Vagina (tissue), 2 donors: ENCODE measurements at places on chromosomes 6 and 20.

- H3K27ac ChIP-seq = no peak overlapping the region
- no peaks in the 10 kb centered on the region for H3K27me3 ChIP-seq
- peak overlapping the region; percentile 17 for H3K4me3 ChIP-seq
- peak; percentile 86 for DNase-seq
- H3K4me1 ChIP-seq = peaks cover 9% of the 10 kb centered on the region
Measured at GRCh38 chr20:51156041-51156982, 133.4 kb upstream of the KCNG1 start.

DNA sequence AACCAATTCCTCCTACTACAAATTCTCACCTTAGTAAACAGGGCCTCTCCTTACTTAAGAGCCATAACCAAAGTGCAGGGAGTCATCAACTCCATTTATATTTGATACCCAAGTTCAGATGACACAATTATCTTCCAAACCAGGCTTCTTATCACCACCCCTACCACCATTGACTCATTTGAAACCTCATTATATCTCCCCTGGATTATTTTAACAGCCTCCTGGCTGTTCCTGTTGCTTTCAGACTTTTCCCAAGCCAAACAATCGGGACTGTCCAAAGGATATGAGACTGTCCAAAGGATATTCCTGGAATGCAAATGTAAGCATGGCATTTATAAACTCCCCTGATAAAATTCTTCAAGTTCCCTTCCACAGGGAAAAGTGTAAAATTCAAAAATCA lies 394.3 kb downstream of the MAFB start:
- no peak overlapping the region for H3K4me3 ChIP-seq
- no peak for DNase-seq
- peaks cover 11% of the 10 kb centered on the region for H3K4me1 ChIP-seq

GRCh38 chr6:86744048-86744447 lies 193.3 kb upstream of the HTR1E start:
- DNase-seq = no peak
- H3K36me3 ChIP-seq = no peaks in the 10 kb centered on the region
- H3K4me3 ChIP-seq = no peak overlapping the region
- no peaks in the 10 kb centered on the region for H3K27me3 ChIP-seq

DNA sequence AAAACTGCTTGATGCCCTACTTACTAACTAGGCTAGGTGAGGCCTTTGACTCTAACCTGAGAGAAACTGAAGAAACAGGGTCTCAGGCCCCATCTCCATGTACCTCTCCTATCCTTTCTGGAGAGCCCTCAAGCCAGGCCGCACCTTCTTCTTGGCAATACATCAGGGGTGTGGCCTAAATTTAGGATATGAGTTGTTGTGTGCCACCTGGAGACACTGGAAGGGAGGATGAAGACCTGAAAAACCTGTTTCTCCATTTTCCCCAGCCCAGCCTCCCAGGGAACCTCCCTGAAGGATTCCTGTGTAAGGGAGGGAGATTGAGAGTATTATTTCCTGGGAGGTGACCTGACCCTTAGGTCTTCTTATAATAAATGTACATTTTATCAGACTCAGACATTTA lies 3.1 kb downstream of the LY6G6D start:
- no peaks in the 10 kb centered on the region for H3K27me3 ChIP-seq
- H3K27ac ChIP-seq = peak overlapping the region; percentile 71
- H3K4me1 ChIP-seq = peaks cover 14% of the 10 kb centered on the region
- no peak overlapping the region for H3K4me3 ChIP-seq
- no peaks in the 10 kb centered on the region for H3K36me3 ChIP-seq
- no peak for DNase-seq

DNA sequence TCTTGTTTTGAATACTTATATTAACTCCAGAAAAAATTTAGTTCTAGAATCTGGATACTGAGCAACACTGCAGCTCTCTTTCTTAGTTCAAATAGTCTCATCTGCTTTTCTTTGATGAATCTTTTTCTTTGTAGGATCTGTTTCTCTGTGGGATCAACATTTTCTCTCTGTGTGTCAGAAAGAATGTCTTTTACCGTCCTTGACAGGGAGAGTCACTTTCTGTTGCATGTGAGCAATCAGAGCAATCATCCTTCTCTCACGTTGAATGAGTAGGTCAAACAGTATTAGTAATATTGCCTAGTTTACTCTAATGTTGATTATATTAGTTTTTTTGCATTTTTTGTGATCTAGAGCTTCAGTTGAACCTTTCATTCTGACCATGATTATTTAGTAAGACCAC lies 130.9 kb downstream of the TRMT11 start:
- H3K27ac ChIP-seq = no peak overlapping the region
- no peaks in the 10 kb centered on the region for H3K27me3 ChIP-seq
- no peak for DNase-seq
- H3K4me3 ChIP-seq = no peak overlapping the region
- no peaks in the 10 kb centered on the region for H3K4me1 ChIP-seq

DNA sequence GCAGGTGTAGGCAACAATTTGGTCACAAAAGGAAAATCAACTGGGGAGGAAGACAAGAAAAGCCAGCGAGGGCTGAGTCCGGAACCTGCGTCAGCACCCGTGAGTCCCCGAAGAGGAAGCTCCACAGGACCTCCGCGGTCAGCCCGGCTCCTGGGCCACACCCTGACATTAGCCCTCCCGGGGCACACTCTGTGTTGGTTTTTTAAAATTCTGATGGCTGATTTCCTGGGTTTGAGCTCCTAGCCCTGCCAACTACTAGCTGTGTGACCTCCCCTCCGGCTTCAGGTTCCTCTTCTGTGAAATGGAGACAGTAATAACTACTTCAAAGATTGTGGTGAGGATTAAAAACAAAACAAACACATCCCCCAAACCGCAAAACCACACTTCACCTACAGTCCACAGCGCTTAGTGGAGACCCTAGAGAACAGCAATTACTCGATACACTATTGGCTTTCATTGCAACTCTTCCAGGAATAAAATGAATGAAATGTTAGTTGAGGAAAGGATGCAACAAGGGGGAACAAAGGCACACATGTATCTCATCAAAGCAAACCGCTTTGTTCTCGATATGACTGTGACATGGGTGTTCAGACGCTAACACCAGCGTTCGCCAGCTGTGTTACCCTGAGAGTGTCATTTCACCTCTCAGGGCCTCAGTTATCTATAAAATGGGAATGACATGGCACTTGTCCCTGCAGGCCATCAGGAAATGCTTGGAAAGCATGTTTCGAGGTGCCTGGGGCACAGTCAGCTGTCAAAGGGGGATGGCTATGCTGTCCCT lies 985 bp downstream of the ZBP1 start:
- H3K36me3 ChIP-seq = no peaks in the 10 kb centered on the region
- DNase-seq = no peak
- H3K4me3 ChIP-seq = no peak overlapping the region
- H3K27me3 ChIP-seq = no peaks in the 10 kb centered on the region
- no peak overlapping the region for H3K27ac ChIP-seq

GRCh38 chr20:2755451-2756055 lies 44.9 kb downstream of the CPXM1 start:
- peak; percentile 77 for DNase-seq
- H3K27ac ChIP-seq = no peak overlapping the region
- H3K36me3 ChIP-seq = no peaks in the 10 kb centered on the region
- H3K4me1 ChIP-seq = peaks cover 29% of the 10 kb centered on the region

DNA sequence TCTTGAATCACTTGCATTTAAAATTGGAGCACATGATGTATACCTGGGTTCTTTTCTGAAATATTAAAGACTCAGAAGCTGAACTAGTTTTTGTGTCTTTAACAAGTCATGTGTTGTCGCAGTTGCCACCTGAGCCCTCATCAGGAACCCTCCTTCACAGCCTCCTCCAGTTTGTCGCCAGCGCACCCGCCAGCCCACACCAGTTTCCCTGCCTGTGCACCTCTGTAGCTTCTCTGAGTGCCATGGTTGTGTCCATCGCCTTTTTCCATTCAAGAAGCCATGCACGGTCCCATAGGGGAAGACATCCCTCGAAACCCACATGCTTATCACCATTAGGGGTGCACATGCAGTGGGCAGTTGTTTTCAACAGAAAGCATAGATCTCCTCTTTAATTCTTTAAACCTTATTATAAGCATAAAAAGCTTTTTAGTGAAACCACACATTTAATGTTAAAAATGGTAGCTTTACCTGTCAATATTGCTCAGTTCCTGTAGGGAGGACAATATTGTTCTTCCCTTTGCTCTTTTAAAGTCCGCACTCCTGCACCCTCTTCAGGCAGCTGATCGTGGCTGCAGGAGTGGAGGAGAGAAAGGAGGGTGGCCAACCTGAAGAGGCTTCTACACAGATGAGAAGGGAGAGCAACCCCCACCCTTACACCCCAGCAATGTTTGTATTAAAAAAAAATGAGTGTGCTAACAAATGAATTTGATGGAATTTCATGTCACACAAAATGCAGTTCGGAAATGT lies 121.9 kb downstream of the CFAP61 start:
- H3K36me3 ChIP-seq = no peaks in the 10 kb centered on the region
- no peak for DNase-seq
- H3K4me1 ChIP-seq = no peaks in the 10 kb centered on the region
- no peak overlapping the region for H3K4me3 ChIP-seq

DNA sequence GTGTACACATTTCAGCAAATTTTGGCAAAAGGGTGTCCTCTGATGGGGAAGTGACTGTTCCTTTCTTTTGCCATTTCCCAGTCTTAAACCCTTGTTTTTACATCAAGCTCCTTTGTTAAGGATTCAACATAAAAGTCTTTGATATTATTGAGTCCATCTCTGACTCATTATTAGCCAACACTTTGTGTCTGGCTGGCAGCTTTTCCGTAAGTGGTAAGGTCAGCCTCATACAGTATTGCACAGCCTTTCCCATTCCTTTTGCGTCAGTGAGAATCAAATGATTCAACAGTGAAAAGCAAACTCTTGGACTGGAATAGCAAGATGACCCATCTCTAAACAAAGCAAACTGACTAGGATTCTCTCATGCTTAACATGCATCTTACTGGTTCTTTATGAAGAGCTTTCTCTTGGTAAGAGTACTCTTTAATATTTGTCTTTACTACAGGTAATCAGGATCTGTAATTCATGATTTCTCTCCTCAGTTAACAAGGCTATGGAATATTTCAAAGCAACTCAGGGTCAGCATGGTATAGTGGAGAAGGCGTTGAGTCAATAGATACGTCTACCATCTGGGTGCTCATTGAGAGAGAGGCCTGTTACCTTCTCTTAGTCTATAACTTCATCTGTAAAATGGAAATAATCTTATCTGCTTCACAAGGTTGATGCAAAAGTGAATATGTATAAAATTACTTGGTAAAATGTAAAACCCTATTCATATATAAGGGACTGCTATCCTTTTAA lies 183.6 kb downstream of the PRL start:
- H3K27ac ChIP-seq = no peak overlapping the region
- no peak overlapping the region for H3K4me3 ChIP-seq
- H3K36me3 ChIP-seq = no peaks in the 10 kb centered on the region
- no peaks in the 10 kb centered on the region for H3K27me3 ChIP-seq
- DNase-seq = no peak

GRCh38 chr6:55882718-55883569 lies 7.6 kb upstream of the BMP5 start:
- no peaks in the 10 kb centered on the region for H3K36me3 ChIP-seq
- H3K4me3 ChIP-seq = no peak overlapping the region
- H3K27ac ChIP-seq = no peak overlapping the region
- no peaks in the 10 kb centered on the region for H3K27me3 ChIP-seq
- peaks cover 13% of the 10 kb centered on the region for H3K4me1 ChIP-seq

DNA sequence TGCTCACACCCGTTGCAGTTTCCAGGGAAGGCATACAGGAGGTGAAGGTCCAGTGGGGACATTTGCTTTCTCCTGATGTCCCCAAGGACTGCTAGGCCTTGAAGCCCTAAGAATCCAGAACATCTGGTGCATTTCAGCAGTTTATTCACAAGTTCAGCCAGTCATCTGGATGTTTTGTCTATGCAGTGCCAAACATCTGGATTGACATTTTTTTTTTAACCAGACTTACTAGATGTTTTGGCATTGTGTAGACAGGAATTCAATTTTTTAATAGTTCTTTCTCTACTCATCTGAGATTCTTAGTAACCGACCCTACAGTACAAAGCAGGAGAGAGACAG lies 256.2 kb downstream of the CLIC5 start:
- H3K27me3 ChIP-seq = no peaks in the 10 kb centered on the region
- H3K27ac ChIP-seq = peak overlapping the region; percentile 8
- no peak overlapping the region for H3K4me3 ChIP-seq
- DNase-seq = no peak

DNA sequence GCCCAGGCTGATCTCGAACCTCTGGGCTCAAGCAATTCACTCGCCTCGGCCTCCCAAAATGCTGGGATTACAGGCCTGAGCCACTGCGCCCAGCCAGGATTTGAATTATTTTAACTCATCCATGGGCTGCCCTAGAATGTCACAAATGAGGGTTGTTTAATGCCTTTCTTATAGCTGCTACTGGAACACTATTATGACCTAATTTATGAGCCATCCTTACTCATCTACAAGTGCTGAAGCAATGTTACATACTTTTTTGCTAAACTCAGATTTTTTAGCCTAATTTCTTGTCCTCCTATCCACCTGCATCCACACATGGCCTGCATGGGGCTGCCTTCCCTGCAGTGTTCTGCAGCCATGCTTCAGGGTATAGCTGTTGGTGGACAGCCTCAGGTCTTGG lies 59.9 kb downstream of the RTN4IP1 start:
- H3K27me3 ChIP-seq = no peaks in the 10 kb centered on the region
- H3K27ac ChIP-seq = no peak overlapping the region
- H3K4me1 ChIP-seq = no peaks in the 10 kb centered on the region
- no peaks in the 10 kb centered on the region for H3K36me3 ChIP-seq

GRCh38 chr6:111585241-111585973 lies 20.3 kb downstream of the TRAF3IP2 start:
- H3K4me1 ChIP-seq = peaks cover 92% of the 10 kb centered on the region
- no peaks in the 10 kb centered on the region for H3K36me3 ChIP-seq
- no peaks in the 10 kb centered on the region for H3K27me3 ChIP-seq
- no peak for DNase-seq
- no peak overlapping the region for H3K4me3 ChIP-seq

DNA sequence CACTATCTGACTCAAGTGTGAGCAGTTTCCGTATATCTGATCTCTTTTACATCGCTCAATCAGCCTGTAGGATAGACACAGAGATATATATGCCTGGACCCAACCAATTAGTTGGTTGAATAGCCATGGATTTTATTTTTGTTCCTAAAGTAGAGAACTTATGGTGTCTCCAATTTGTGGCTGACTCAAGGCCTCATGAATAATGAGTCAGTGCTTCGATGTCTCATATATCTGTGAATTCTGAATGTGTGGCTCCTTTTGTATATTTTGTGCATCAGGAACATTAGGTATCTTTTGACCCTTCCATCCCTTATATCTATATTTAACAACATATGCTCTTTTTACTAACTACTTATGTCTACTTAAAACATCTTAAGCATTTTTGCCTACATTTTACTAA lies 64.5 kb downstream of the OR2B2 start:
- no peaks in the 10 kb centered on the region for H3K4me1 ChIP-seq
- no peaks in the 10 kb centered on the region for H3K36me3 ChIP-seq
- no peak for DNase-seq
- no peak overlapping the region for H3K4me3 ChIP-seq
- H3K27me3 ChIP-seq = no peaks in the 10 kb centered on the region

- no peaks in the 10 kb centered on the region for H3K36me3 ChIP-seq
- H3K27ac ChIP-seq = no peak overlapping the region
- DNase-seq = peak; percentile 31
Measured at GRCh38 chr6:2503816-2504494, 246.8 kb downstream of the MYLK4 start.
